Psoas muscle (tissue), 8 donors: ENCODE measurements at places on chromosomes 2 and 18. TPM values are rescaled to one million over a fixed set of nuclear protein-coding genes. Genes with fewer than 3 reads are reported as not detected.

DNA sequence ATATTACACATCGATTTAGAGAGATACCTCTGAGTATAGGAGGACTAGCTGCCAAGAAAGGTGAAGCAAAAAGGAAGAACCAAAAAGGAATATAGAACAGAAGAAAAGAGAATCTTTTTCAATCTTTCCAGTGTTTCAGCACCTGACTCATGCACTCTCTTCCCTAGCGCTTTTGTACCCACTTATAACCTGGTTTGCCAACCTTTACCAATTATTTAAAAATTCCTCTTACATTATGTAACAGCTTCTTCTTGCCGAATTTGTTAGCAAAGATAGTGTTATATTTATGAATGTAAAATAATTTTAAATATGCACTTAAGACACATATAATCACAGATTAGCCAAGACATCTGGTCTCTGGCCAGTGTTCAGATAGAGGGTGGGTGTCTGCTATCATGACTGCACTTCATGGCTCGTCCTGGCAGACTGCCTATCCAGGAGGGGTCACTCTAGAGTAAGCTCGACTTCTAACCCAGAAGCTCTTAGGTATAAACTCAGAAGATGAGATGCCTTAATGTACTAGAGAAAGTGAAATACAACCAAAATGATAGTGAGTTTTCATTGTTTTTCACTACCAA lies 122.9 kb downstream of the ATAD2B start:
- peak; percentile 28 for DNase-seq
- H3K27ac ChIP-seq = no peak overlapping the region
- no peaks in the 10 kb centered on the region for H3K27me3 ChIP-seq
- H3K4me3 ChIP-seq = no peak overlapping the region
- peaks cover 20% of the 10 kb centered on the region for H3K36me3 ChIP-seq

DNA sequence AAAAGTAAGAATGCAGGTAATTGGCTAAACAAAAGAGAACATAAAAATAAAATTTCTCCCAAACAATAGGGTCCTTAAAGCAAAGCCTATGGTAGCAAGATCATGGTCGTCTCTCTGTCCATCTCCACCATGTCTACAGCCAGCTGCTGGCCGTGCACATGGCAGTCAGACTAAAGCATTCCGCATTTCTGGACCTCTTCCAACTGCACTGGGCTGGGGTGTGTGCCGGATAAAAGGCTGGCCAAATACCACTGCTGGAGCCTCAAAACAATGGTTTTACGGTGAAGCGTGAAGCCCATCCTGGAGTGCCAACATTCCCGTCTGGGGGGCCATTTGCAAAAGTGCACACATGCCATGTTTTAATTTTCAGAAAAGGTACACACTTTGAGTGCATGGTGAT lies 74.8 kb upstream of the PIEZO2 start:
- no peak overlapping the region for H3K27ac ChIP-seq
- DNase-seq = no peak
- no peaks in the 10 kb centered on the region for H3K4me1 ChIP-seq
- H3K36me3 ChIP-seq = no peaks in the 10 kb centered on the region
- no peaks in the 10 kb centered on the region for H3K27me3 ChIP-seq

DNA sequence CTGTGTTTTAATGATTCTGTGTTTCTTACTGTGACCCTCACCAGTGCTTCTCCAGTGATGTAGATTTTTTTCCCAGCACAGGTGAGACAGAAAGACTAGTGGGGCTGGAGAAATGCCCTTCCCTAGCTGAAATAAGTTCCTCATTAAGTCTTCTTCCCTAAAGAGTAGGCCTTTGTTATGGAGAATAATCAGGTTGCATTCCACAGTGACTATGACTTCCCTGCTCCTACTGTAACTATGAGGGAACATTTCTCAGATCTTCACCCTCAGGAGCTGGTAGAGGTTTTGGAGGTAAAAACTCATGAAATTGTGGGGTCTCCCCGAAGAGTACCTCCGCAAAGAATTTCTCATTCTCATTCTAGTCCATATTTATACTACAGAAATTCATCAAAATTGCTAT lies 286.2 kb downstream of the GRB14 start:
- no peaks in the 10 kb centered on the region for H3K36me3 ChIP-seq
- DNase-seq = no peak

DNA sequence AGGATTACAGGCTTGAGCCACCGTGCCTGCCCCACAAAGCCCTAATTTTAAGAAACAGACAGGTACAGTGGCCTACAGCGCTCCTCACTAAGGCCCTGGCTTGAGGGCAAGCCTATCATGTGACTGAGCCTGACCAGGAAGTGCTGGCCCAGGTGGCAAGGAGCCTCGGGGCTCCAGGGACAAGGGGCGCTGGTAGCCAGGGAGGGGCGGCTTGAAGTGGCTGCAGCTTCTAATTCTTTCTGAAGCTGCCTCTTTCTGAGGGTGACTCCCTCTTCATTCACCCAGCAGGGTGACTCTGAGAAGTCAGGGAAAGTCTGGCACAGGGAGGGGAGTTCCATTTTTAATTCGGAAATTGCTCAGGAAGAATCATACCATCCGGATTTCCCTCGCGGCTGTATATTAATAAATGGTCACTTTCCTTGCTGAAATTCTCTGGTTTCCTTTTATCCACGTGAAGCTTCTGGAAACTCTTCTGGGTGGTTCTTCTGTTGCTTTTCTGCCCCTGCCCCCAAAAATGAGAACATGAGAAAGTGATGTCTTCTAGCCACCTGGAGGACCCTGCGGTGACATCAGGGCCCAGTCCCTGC lies 115.7 kb downstream of the FAM210A start:
- peak overlapping the region; percentile 81 for H3K27ac ChIP-seq
- H3K27me3 ChIP-seq = no peaks in the 10 kb centered on the region
- peak overlapping the region; percentile 68 for H3K4me3 ChIP-seq
- H3K4me1 ChIP-seq = peaks cover 21% of the 10 kb centered on the region
- no peak for DNase-seq

GRCh38 chr2:21330786-21331391 lies 207.1 kb downstream of the TDRD15 start:
- H3K4me3 ChIP-seq = no peak overlapping the region
- no peaks in the 10 kb centered on the region for H3K27me3 ChIP-seq
- H3K27ac ChIP-seq = no peak overlapping the region
- no peak for DNase-seq
- no peaks in the 10 kb centered on the region for H3K36me3 ChIP-seq

DNA sequence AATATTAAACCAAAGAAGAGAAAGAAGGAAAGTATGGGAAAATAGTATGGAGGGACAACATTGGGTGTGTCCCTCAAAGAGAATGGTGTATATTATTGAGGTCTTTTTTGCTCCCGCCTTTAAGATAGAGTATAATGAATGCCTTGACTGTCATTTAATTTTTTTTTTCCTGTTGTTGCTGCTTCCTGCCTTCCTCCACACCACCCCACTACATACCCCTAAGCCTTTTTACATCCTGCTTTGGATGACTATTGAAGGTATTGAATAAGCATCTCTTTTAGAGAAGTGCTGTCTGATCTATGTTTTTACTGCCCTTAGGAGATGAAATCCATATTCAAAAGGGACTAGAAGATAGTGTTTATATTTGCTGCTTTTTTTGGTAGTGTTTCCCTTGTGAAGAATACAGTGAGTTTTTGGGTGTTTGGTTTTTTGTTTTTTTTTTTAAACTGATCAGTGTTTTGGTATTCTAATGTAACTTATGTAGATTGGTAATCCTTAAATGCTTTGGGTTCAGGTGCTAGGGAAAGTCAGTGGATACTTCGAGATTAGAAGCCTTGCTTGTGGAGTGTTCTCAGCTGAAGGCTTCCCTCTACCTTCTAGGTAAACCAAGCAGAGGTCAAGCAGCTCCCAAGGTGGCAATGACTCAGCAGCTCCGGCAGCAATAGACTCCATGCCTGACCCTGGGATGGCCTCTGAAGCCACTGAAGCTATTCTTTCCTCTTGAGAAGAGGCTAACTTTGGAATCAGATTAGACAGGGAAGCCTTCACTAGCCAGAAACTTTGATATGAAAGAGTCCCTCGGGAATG lies 5.0 kb downstream of the FZD7 start:
- peaks cover 58% of the 10 kb centered on the region for H3K4me1 ChIP-seq
- H3K36me3 ChIP-seq = no peaks in the 10 kb centered on the region
- peak; percentile 77 for DNase-seq
- peak overlapping the region; percentile 87 for H3K4me3 ChIP-seq
- peak overlapping the region; percentile 96 for H3K27ac ChIP-seq
- no peaks in the 10 kb centered on the region for H3K27me3 ChIP-seq

DNA sequence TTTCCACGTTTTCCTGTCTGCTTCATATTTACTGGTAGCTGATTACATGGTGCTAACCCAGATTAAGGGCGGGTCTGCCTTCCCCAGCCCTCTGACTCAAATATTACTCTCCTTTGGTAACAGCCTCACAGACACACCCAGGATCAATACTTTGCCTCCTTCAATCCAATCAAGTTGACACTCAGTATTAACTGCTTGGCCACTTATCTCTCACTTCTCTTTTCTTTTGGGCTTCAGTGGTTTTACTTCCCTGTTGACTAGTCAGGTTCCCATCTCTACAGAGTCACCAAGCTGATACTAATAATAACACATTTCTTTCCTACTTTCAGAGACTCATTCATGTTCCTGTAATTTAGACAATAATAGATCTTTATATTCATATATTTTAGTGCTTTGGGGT lies 302.2 kb upstream of the MAP2 start:
- H3K4me3 ChIP-seq = no peak overlapping the region
- H3K4me1 ChIP-seq = no peaks in the 10 kb centered on the region
- DNase-seq = no peak

DNA sequence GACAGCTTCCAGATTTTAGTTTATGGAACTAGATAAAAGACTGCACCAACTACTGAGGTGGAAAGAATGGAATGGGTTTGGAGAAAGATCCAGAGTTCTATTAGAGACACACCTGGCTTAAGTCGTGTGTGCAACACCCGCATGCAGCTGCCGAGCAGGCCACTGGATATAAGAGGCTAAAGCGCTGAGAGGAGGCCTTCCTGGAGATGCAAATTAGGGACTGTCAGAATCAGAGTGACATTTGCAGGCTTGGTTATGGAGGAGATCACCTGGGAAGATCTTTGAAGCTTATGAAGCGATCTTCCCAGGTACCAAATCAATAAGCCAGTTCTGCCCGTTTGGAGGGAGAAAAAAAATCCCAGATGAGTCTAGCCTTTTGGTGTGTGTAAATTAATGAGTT lies 30.4 kb upstream of the KLHL29 start:
- no peak for DNase-seq
- peaks cover 5% of the 10 kb centered on the region for H3K4me1 ChIP-seq
- H3K27me3 ChIP-seq = no peaks in the 10 kb centered on the region

DNA sequence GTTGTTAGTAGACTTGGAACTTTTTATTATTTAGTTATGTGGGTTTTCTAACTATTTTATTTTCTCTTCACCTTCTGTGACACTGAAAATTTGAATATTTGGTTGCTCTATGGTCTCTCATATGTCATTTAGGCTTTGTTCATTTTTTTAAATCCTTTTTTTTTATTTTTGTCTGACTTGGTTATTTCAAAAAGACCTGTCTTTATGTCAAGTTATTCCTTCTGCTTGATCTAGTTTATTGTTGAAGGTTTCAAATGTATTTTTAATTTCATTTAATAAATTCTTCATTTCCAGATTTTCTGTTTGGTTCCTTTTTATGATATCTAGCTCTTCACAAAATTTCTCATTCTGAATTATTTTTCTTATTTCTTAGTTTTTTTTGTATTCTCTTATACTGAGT lies 160.6 kb upstream of the ATP5MC3 start:
- no peak overlapping the region for H3K27ac ChIP-seq
- H3K4me3 ChIP-seq = no peak overlapping the region
- H3K4me1 ChIP-seq = no peaks in the 10 kb centered on the region
- H3K27me3 ChIP-seq = no peaks in the 10 kb centered on the region
- no peak for DNase-seq

DNA sequence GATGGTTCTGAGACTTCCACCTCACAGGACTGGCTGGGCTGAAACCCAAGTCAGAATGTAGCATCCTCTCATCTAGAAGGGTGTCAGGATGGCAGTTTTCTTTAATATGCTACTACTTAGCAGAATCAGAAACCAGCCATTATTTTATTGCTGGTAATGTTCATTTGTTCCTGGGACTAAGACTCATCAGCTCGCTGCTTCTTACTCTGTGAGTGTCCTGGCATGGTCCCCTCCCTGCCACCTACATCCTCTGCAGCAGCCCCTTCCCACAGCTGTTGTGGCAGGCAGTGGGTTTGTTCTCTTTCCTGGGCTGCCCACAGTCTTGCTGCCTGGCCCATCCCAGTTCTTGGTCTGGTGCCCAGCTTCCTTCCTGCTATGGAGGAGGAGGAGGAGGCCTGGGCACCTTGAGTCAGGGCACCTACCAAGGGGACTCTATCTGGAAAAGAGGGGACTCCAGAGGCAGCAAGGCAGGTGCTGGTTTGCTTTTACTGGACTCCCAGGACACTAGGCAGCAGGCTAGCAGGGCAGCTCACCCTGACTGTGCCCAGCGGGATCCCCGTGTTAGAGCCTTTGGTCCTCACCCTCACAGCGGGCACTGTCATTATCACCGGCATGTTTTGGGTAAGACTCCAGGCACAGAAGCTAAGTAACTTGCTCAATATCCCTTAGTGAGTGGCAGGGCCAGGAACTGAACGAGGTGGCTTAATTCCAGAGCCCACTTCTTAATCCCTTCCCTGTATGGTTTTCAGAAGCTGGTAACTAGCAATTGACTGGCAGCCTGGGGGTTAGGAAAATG lies 62.1 kb downstream of the LRRFIP1 start:
- peak overlapping the region; percentile 3 for H3K4me3 ChIP-seq
- peak overlapping the region; percentile 86 for H3K27ac ChIP-seq
- peaks cover 61% of the 10 kb centered on the region for H3K4me1 ChIP-seq
- DNase-seq = peak; percentile 74

GRCh38 chr2:55120634-55121359 lies 70.5 kb upstream of the RTN4 start:
- no peaks in the 10 kb centered on the region for H3K36me3 ChIP-seq
- H3K27me3 ChIP-seq = no peaks in the 10 kb centered on the region
- peak overlapping the region; percentile 24 for H3K4me3 ChIP-seq

DNA sequence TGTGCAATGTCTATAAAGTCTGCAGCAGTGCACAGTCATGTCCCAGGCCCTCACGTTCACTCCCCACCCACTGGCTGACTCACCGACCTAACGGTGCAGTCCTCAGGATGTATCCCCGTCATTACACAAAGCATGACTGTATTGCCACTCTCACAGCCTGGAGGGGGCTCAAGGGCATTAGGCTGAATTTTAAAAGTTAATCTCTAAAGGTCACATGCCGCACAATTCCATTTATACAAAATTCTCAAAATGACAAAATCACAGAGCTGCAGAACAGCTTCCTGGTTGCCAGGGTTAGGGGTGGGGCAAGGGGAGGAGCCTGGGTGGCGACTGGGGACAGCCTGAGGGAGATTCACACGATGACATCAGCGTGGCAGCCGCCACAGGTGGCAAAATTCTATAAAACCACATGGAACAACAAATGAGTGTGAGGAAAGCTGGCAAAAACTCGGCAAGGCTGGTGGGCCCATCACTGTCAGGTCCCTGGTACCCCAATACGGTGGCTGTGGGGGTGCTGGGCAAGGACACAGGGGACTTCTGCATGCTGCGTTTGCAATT lies 97.6 kb downstream of the NDUFA10 start:
- no peak overlapping the region for H3K4me3 ChIP-seq
- peak; percentile 51 for DNase-seq

LONRF2 gene
- total RNA-seq = 11.5 TPM

GPBAR1 gene
- 0.24 TPM for total RNA-seq

PRSS56 gene
- 2.0 TPM for total RNA-seq
